Umbilical cord (tissue), 2 donors: ENCODE measurements at places on chromosomes 3 and 15.

DNA sequence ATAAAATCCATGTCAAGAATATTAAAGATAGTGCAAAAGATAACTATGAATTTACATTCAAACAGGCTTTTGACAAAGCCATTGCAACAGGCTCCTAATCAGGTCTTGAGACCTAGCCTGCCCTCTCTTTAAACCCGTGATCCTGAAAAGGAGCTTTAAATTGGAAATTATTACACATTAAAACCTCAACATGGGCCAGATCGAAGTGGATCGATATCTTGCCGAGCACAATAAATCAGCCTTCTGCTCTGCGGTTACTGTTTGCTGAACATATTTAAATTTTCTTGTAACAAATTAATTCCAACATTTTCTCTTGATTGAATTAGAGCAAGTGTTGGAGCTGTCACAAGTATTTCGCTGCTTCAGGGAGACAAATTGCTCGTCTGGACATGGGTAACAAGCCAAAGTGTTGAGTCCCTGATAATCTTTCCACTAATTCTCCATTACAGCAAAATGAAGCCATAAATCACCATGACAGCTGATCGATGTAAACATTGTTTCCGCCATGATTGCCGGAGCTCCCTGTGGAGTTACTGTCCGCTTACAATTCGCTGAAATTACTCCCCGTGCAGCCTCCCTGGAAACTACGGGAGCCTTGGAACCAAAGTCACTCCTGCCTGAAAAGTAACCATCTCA lies 47.6 kb downstream of the SHOX2 start:
- no peak for DNase-seq

GRCh38 chr3:32000877-32001276 lies 19.3 kb downstream of the ZNF860 start:
- DNase-seq: no peak

- no peak for DNase-seq
Observed at GRCh38 chr3:12886736-12887135, 45.4 kb upstream of the RPL32 start.

DNA sequence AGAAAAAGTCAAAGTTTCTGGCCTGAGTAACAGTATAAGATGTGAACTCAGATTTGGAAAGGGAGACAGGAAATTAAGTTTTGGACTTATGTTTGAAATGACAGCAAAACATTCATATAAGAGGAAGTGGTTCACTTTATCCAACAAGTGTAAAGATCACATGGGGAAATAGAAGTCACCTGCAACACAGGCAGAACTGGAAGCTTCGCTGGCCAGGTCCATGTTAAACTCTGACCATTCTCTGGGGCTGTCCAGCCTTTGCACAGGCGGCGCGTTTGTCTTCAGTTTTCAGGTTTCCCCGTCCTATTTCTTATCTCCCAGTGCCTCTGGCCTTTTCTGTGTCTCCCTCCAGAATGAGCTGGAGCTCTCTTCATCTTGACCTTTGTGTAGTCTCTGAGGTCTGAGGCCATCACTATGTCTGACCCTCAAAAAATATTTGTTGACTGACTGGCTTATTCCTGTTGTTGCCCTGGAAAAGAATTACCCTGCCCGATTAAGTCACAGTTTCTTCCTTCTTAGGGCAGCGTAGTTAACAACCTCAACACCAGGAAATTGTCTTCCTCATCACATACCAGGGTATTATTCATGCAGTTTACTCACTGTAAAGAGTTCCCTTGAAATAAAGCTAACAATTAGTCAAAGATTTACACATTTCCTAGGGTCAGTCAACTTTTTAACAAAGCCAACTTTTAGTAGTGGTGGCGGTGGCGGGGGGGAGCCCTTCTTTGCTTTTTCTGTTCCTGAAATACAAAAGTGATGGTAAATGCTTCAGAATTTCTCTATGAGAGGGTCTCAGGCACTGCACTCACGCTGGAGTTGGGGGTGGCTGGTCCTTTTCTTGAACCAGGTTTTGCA lies 959 bp upstream of the RASA2 start:
- peak; percentile 27 for DNase-seq

- DNase-seq: no peak
Observed at GRCh38 chr3:50339485-50340146, 1.0 kb downstream of the RASSF1 start.

- no peak for DNase-seq
Observed at GRCh38 chr15:65212097-65212496, 824 bp upstream of the CILP start.

DNA sequence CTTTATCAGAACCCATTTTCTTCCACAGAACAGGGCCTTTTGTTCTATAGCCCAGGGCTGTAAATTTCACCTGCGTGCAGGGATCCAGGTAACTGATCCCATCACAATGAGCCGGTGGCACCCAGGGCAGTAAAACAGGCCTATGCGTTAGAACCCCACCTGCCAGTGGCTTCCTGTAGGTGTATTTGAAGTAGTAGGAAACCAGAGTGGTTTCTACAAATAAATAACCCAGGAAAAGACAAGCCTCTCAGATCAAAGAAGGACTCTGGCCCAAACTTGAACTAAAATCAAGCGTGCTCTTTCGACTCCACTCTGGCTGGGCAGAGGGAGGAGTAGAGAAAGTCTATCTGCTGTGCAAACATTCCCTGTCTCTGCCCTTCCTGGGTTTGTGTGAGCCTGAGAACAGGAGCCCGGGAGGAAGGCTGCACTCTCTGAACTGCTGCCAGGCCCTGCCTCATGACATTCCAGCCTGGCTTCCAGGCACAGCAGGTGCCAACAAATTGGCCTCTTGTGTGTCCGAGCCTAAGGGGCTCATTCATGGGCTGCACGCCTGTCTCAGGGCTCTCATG lies 77.7 kb downstream of the CEMIP start:
- DNase-seq: peak; percentile 36

- peak; percentile 11 for DNase-seq
Observed at GRCh38 chr15:71494563-71495397, 315.6 kb upstream of the NR2E3 start.

- no peak for DNase-seq
Observed at GRCh38 chr3:126418661-126419131, 24.0 kb downstream of the CFAP100 start.

- no peak for DNase-seq
Observed at GRCh38 chr3:22951910-22952309, 251.2 kb upstream of the UBE2E2 start.

DNA sequence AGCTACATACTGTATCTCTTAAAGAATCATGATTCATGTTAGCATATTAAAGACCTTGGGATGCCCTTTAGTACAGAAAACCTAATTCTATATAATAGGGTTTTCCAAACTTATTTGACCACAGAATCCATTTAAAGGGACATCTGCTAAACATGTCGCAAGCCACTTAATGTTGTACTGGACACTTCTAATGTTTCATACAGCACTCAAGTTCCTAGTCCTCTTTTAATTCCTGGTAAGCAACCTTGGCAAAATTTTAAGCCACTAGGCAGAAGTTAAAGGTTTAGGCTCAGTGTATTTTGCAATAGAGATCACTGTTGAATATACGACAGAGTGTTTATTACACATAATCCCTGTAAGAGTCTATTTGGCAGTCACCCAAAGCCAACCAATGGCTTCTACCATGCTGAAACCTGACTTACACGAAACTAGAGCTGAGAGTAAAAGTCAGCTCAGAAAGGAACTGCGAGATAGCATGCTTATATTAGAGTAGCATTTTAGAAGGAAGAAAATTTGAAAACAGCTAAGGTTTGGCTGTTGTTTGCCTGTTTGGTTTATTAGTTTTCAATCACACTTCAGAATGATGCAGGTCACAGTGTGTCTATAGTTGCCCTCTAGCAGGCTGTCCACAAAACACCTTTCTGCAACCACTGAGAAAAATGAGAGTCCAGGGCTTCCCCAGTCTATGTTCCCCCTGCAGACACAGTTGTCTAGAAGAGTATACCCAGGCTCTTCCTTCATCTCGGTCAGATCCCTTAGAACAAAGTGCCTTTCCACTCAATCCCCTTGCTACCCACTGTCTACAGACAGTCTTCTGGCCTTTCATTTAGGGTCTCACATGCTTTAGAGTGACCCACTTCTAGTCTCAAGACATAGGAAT lies 104.4 kb downstream of the FMN1 start:
- DNase-seq: peak; percentile 13

DNA sequence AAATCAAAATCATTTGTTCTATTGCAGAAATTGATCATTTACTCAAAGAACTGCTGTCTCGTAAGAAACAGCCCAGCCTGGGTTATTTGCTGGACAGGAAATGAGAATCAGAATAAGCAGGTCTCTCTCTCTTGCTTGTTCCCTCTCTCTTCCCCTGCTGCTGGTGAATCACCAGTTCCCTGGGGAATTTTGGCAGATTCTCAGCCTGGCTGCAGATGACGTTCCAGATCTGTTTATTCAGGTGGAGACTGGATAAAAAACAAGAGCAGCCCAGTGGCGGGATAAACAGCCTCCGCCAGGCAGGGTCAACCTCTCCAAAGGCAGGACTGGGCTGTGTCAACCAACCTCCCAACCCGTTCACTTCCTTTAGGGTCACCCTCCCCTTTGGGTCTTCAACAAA lies 72.1 kb downstream of the LRIG1 start:
- DNase-seq: peak; percentile 88

GRCh38 chr3:108489776-108490175 lies 20.6 kb downstream of the MYH15 start:
- DNase-seq: peak; percentile 50

DNA sequence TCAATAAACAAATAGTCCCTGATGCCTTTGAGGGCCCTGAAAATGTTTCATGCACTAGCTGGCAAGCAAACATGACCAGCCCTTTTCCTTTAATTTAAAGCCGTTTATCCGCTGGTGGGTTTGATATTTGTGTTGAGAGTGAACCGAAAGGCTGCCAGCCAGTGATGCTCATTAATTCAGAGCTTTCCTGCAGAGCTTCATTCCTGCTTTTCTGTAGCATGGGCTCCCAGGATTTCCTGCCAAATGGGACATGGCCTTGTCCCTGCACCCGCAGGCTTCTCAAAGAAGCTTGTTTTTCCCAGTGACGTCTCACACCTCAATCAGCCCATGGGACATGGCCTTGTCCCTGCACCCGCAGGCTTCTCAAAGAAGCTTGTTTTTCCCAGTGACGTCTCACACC lies 219.6 kb downstream of the MTHFS start:
- DNase-seq: no peak

DNA sequence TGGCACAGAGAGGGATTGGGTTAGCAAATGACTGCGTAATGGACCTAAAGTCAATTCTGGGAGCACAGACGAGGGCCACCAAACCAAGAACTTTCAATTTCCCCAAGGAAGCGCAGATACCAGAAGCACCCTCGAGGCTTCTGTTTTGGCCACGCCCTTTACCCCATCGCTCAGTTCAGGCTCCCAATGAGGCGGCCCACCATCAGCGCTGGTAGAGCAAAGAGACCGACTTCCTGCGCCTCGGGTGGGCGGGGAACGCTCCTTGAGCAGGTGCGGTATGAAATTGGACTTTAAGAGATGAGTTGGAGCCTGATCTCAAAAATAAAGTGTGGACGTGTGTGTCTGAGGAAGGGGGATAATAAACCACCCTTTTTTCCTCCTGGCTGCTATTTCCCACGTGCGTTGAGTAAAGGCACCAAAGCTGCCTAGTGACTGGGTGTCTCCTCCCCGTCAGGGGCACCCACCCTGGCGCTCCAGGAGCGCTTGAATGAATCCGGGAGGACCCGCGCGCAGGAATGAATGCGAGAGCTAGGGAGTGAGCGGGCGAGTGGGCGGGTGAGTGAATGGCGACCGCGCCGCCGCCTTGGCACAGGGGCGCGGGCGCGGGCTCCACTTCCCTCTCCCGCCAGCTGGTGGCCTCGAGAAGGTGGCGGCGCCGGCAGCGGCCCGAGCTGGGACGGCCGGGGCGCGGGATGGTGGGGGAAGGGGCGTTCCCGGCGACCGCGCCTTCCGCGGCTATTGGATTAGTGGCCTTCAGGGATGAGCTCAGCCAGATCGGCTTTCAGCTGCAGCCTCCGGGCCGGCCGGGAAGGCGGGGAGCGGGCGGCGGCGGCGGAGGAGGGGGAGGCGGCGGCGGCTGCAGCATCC lies at the start of gene SPSB4:
SPSB4 (plus strand) TSS at position 772 of the 867 bp plus-strand sequence. CDS start 14,758 bp downstream, outside the sequence.
- DNase-seq: peak; percentile 72

DNA sequence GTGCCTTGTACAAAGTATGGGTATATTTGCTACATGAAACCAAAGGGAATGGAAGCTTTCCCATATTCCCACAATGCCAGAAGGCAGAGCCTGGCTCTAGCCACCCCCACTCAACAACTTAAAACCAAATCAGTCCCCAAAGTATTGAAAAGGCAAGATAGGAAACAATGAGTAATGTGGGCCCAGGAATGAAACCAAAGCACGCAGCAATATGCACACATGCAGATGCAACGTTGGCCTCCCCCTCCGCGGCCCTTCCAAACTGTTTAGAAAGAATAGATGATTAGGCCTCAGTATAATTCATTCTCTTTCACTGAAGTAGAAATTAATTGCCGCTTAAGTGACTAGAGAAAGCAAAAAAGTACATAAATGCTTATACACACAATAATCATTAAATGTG lies 59.1 kb downstream of the THRB start:
- no peak for DNase-seq

DNA sequence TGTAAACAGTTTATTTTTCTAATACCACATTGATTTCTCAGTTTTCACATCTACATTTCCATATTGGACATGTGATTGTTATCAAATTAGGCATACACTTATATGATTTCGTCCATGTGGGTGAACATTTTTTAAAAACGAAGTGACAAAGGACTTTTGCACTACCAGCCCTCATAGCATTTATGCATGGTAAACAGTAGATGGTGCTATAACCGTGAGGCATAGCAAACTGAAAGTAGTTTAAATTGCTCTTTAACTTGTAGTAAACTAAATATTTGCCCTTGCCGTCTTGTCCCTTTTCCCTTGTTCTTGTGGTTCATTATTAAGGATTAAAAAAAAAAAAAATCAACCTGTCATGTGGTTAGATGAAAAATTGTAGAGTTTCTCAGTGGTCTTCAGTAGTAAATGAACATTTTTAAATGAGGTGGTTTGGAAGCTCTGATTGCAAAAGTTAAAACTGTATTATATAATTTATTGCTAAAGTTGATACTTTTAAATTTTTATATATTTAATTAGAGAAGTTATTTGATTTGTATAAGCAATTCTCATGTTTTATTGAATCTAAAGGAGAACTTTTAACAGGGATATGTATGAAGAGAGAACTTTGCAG lies 24.0 kb downstream of the STX19 start:
- DNase-seq: peak; percentile 59

DNA sequence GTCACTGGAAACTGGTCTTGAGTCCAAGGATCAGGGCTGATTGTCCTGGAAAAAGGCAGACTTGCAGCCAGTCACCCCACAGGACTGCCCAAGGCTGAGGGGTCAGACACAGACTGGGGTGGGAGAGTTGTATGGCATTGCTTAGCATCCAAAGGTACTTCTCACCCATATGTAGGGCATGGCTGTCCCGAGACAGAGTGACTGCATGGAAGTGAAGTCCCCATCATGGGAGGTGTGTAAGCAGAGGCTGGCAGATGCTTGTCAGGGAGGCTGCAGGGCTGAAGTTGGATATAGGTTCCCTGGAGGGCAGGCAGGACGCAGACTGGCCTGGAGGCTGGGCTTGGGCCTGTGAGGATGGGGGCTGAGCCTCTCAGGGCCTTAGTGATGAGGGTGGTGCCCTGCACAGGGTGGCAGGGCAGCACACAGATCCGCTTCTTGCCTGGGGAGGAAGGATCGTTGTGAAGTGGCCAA lies 31.1 kb downstream of the PSTPIP1 start:
- DNase-seq: no peak

- DNase-seq: no peak
Observed at GRCh38 chr3:105653868-105654267, 214.9 kb downstream of the CBLB start.

- DNase-seq: no peak
Observed at GRCh38 chr3:13513913-13514517, 33.9 kb downstream of the HDAC11 start.

- DNase-seq: no peak
Observed at GRCh38 chr3:11558918-11559815, 84.5 kb downstream of the VGLL4 start.

GRCh38 chr3:45054196-45054857 lies 28.2 kb downstream of the CLEC3B start:
- no peak for DNase-seq

GRCh38 chr15:36726224-36726623 lies 146.8 kb downstream of the CDIN1 start:
- DNase-seq: no peak
